ENCODE measurements at places on chromosomes 7 and 10. TPM values are rescaled to one million over a fixed set of nuclear protein-coding genes. Genes with fewer than 3 reads are reported as not detected.

Gene HABP2
- total RNA-seq: 0.16 TPM

Gene CEP41
- total RNA-seq: 18.7 TPM

GRCh38 chr7:147804032-147804431, 786.5 kb upstream of the C7orf33 start:
- DNase-seq: no peak

- DNase-seq: no peak
Observed at GRCh38 chr10:31698181-31698830, 230.3 kb downstream of the ARHGAP12 start.

DNA sequence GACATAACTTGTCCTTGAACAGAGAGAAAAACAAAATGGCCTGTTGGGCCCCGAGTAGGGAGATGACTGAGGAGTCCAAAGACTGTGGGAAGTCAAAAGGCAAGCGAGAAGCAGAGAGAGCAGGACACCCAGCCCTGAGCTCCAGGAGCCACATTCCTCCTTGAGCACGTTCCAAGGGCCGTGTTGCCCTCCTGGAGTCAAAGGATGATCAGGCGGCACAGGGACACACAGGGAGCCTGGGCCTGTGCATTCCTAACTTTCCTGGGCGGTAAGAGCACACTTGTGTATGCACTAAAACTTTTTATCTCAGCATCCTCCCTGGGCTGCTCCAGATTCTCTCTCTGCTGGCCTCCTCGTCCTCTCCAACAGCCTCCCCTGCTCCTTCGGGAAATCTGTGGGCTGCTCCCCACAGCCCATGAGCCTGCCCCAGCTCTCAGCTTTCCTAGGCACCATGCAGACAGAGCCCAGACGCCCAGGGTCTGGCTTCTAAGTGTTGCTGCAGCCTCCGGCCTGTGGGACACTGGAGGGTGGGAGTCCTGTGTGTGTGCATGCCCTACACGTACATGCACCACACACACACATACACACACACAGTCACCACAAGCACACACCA, 281.8 kb downstream of the POU6F2 start:
- no peak for DNase-seq

All from GM12878 (cell line).